ENCODE measurements at places on chromosomes 2 and 18. TPM values are rescaled to one million over a fixed set of nuclear protein-coding genes. Genes with fewer than 3 reads are reported as not detected.

GRCh38 chr2:200483729-200484198 lies 26.1 kb downstream of the KCTD18 start:
- DNase-seq: peak; percentile 30

DNA sequence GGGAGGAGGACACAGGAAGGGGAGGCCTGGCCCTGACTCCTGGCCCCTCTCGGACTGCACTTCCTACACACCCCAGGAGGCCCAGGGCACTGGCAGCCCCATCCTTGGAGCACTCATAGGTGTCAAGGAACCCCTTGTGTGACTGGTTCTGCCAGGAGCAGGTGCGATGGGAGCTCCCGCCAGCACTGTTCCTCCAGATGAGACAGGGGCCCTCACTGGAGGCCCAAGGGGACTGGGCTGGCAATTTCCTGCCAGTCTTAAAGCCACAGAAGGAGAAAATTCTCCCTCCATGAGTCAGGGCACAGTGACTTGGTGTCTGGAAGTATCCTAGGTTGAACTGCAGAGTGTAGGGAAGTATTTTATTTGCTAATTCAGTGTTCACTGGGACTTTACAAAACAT lies 42.8 kb upstream of the MAL start:
- no peak for DNase-seq

GRCh38 chr2:26735097-26735496 lies 29.0 kb upstream of the SLC35F6 start:
- no peak for DNase-seq

DNA sequence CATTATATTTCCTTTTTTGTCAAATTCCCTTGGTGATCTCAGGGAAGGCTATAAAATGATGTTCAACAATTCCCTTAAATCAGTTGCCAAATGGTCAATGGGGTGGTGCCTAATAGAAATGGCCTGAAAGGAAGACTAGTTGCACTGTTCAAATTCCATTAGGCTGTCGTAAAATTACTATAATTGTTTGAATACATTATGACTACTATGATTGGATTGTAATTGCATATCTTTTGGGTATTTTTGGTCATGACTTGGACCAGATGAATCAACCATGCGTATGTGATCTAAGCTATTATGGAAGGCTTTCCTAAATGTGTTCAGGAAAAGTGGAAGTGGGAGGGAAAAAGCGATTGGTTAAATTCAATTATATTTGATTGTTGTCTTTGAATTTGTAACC lies 41.3 kb upstream of the KCNE4 start:
- no peak for DNase-seq

GRCh38 chr2:27262379-27263286 lies at the start of gene SLC30A3:
Gene SLC30A3 (minus strand): TSS chr2:27263047. CDS start chr2:27262906, 141 bp downstream.
- DNase-seq: no peak

DNA sequence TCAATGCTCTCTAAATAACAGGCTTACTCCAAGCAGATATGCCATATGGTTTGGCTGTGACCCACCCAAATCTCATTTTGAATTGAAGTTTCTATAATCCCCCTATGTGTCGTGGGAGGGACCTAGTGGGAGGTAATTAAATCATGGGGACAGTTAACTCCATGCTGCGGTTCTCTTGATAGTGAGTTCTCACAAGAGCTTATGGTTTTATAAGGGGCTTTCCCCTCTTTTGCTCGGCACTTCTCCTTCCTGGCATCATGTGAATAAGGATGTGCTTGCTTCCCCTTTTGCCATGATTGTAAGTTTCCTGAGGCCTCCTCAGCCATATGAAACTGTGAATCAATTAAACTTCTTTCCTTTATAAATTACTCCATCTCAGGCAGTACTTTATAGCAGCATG lies 302.7 kb upstream of the ZC3H15 start:
- DNase-seq: no peak

- no peak for DNase-seq
Observed at GRCh38 chr2:221554769-221555493, 17.2 kb downstream of the EPHA4 start.

GRCh38 chr2:221572821-221573429 lies 821 bp upstream of the EPHA4 start:
- DNase-seq: no peak

GRCh38 chr2:59653164-59653563 lies 900.3 kb downstream of the BCL11A start:
- no peak for DNase-seq

DNA sequence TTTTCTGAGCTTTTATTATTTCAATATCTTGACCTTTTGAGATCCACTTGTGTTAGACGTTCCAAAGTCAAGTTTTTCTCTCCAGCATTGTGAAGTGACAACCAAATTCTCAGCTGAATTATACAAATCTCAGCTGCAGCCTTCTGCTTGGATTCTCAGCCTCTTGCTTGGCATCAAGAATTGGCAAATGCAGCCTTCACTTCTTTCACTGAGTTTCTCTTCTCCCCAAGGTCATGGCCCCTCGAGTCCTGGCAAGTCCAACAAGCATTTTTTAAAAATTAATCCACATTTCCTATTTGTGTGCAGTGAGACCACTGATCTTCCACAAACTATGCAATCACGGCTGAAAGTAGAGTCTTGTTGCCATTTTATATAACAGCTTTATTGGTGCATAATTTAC lies 23.4 kb upstream of the SMIM21 start:
- DNase-seq: no peak

GRCh38 chr18:49886891-49887764 lies 73.8 kb upstream of the ACAA2 start:
- DNase-seq: no peak

GRCh38 chr2:68465081-68465916 lies 1.8 kb downstream of the FBXO48 start:
- no peak for DNase-seq

- DNase-seq: no peak
Observed at GRCh38 chr2:240435457-240435947, at the start of gene GPC1. Gene GPC1 (plus strand): TSS chr2:240435663. CDS start chr2:240435919, 256 bp downstream.

DNA sequence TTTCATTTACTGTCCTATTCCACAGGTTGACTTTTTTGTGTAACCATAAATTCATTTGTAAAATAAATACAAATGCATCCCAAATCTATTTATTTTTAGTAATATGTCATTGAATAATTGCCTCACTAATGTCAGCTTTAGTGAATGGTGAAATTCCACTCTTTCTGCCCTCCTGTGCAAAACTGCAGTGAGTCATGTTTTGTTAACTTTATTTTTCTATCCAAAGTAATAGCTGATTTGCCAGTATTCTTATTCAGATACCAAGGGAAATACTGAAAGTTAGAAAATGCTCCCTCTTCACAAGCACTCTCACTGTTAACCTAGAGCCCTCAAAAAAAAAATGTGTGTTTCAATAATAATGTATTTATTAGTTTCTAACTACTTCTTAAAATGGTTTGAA lies 322.8 kb downstream of the RIT2 start:
- DNase-seq: no peak

- no peak for DNase-seq
Observed at GRCh38 chr2:174335988-174336500, 1.3 kb downstream of the SP9 start.

DNA sequence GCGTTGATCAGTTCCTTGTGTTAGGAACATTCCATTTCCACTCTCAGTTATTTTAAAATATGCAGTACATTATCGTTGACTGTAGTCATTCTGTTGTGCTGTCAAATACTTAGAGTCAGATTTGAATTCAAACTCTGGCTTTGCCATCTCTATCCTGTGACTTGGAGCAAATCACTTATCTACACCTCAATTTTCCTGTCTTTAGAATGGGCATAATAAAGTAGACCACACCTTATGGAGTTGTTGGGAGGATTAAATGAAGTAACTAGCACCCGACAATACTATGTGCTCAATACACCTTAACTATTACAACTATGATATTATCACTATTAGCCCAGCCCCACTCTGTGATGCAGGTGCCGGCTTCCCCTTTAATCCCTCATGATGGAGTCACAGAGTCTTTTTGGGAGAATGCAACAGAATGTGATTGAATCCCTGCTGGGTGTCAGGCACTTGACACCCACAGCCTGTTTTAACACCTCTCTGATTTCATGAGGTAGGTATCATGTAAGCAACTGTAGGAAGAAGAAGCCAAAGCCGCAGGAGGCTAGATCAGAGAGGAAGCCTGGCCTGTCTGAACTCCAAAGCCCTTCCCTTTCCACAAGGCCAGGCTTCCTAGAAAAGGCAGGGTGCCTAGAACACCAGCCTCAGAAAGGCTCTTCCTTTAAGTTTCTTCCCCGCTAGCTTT lies 308.4 kb downstream of the NAPG start:
- DNase-seq: no peak

GRCh38 chr2:24214880-24215279 lies 40.0 kb downstream of the FAM228A start:
- no peak for DNase-seq

- DNase-seq: no peak
Observed at GRCh38 chr2:65231892-65232477, 4.4 kb downstream of the ACTR2 start.

DNA sequence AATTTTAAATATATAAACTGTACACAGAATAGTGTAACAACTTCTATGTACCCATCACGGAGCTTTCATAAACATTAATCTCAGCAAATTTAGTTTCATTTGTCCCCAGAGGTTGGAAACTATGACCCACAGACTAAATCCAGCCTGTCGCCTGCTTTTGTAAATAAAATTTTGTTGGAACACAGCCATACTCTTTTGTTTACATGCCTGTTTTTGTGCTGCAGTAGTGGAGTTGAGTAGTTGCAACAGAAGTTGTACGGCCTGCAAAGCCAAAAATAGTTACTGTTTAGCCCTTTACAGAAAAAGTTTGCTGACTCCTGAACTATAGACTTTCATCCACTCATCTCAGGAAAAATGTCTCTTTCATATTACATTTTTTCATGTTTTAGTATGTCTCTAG lies 39.8 kb downstream of the RBM45 start:
- no peak for DNase-seq

GRCh38 chr2:133495226-133495625 lies 73.0 kb downstream of the NCKAP5 start:
- no peak for DNase-seq

DNA sequence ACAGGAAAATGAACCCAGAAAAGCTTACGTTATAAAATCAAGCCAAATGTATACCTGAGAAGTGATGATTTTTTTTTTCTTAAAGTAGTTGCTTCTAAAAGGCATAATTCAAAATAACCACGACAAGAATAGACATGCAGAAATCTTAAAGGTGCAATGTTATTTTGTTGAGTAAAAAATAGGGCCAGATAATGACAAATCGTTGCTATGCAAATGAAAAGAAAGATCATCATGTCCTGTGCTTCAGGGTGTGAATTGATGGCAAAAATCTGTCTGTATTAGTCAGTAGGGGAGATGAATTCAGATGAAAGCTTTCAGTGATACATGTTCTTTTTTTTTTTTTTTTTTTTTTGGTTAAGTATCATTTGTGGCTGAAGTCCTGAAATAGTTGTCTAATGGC lies 24.0 kb downstream of the LYPD6B start:
- no peak for DNase-seq

GRCh38 chr2:240216167-240216566 lies 75.7 kb upstream of the OTOS start:
- DNase-seq: no peak

- DNase-seq: no peak
Observed at GRCh38 chr2:72156872-72157271, 9.2 kb upstream of the CYP26B1 start.

DNA sequence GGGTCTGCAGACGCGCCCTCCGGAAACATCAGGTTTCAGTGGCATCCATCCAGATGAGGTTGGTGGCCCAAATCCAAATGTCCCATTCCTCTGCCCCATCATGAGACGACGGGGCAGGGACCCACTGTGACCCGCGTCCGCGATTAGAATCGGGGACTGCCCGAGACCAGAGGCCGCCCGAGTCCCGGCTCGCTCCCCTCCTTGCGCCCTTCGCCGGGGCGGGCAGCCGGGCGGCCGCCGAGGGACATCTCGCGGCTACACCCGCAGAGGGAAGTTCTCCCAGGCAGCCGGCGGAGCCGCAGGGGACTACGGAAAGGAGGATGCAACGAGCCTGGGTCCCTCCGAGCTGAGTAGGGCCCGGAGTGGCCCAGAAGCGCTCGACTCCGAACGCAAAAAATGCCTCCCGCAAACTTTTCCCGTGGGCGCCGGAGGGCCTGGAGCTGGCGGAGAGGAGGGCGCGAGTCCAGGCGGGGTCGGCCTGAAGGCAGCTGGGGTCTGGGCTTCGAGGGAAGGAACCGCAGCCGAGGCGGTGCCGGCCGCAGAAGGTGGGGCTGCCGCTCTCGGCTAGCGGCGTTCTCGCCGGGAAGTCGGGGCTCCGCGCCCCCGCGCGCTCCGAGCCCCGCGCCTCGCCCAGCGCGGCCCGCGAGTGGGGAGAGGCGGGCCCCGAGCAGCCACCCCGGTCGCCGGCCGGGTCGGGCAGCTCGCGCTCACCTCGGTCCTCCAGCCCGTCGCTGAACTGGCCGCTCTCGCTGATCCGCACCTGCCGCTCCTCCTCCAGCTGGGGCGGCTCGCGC lies 580 bp downstream of the TMEM163 start:
- DNase-seq: no peak

DNA sequence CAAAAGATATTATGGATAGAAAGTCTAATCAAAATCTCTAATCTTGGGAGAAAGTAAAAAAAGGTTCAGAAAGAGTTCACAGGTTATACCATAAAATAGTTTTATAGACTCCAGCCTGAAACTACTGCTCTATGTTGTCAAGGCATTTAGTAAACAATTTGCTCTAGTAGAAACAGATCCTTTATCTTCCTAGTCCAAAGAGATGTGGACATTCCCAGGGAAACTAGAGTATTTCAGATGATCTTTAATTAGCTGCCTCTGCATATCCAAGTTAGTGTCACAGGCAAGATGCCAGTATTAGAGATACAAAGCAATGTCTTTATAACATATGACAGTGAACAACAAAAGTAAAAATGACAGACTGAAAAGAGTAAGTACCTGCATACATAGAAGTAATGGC lies 708.6 kb downstream of the CCDC85A start:
- no peak for DNase-seq

- DNase-seq: no peak
Observed at GRCh38 chr2:7057865-7058400, 140.7 kb downstream of the RNF144A start.

Gene POTEC
- not detected for polyA plus RNA-seq

Gene TNS1
- 2.5 TPM for polyA plus RNA-seq

Gene VSNL1
- 18.4 TPM for polyA plus RNA-seq

Gene ALPP
- not detected for polyA plus RNA-seq

Gene EPB41L3
- polyA plus RNA-seq: 0.39 TPM

Gene ARID5A
- polyA plus RNA-seq: 1.6 TPM

Gene FBXO41
- polyA plus RNA-seq: 4.5 TPM

Gene PRKAG3
- not detected for polyA plus RNA-seq

Gene CXCR4
- 0.21 TPM for polyA plus RNA-seq

Gene HOXD9
- polyA plus RNA-seq: not detected

Gene SP5
- not detected for polyA plus RNA-seq

Gene SAP130
- polyA plus RNA-seq: 13.2 TPM

Gene COBLL1
- polyA plus RNA-seq: 11.1 TPM

Gene SERPINB2
- 555 TPM for polyA plus RNA-seq

Gene MGAT5
- 20.9 TPM for polyA plus RNA-seq

Gene MROH2A
- 0.17 TPM for polyA plus RNA-seq
